Non-pigmented ciliary epithelial cell (primary cell): ENCODE measurements at places on chromosomes 12 and 14.

DNA sequence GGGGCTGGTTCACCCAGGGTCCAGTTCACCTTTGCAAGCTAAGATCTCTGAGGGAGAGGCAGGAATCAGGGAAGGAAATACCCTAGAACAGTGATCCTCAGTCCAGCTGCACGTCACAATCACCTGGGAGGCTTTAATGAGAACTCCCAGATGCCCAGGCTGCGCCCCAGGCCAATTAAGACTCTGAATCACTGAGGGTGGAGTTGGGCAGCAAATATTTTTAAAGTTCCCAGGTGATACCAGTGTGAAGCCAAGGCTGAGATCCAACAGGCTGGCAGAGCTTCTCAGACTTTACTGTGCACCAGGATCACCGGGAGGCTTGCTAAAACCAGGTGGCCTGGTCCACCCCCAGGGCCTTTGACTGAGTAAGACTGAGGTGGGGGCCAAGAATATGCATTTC, 23.8 kb downstream of the MYL2 start:
- DNase-seq: no peak

DNA sequence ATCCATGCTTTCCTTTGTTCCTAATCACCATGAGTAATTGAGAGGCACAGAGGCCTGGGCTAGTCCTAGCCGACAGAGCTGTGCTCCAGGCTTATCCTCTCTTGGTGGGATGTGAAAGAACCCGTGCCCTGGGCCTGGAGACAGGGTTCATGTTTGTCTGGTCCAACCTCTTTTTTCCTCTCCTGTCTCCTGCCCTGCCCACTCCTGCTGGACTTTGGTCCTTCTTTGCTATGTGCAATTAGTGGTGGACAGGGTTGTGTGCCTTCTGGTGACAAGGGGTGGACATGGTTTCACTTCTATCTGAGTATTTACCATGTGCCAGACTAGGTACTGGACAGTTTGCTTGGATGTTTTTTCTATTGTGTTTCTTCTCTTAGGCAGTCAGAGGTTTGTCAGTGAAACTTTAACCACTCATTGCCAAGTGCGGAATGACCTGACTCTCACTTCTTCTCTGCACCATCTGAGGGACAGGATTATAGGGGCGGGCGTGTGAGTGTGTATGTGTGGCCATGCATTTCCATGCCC, 126.1 kb downstream of the SMOC1 start:
- no peak for DNase-seq

DNA sequence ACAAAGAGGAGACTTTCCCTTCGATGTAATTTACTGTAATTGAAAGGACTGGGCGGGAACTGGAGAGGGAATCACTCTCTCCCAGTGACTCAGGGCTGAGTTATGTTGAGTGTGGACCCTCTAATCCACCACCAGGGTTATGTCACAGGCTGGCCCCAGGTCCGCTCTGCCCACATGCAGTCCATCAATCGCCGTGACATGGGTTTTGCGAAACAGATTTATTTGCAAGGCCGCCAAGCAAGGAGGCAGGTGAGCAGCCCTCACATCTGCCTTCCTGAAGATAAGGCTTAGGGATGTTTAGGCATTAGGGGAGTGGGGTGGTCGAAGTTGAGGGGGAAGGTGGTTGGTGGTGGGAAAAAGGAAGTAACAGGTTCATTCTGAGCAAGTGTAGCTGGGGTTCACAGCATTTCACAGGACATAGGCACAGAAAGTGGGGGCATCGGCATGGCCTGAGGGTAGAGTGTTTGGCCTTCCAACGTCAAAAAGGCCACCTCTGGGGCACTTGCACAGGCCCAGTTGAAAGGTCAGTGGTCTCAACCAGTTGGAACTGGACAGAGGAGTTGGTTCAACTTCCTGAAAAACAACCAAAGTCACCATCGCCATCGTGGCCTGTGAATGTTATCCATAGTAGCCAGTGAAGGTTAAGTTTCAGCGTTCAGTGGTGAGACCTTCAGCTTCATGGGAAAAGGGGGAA, 66.9 kb downstream of the DNAH10 start:
- no peak for DNase-seq

GRCh38 chr14:104596927-104597351, 7.6 kb downstream of the TMEM179 start:
- DNase-seq: no peak

DNA sequence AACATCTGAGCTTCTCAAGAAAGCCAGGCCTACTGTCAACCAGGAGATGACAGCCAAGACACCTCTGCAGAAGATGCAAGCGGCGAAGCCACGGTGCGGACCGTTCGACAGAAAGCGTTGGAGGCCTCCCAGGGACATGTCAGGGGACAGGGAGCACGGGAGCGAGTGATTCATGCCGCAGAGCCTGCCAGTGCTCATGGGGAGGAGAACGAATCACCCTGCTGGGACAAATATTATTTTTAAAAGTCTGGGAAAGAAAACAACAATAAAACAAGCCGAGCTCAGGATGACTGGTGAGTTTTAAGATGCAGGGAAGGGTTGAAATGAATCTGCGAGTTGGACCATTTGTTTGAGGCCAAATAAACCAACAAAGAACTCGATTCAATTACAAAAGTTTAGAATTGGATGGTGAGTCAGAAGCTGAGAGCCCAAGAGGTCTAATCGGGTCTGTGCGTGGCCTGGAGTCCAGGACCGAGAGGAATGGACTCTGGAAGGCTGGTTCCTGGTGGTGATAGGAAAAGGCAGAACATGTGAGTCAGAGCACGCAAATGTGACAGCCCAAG, 91.0 kb downstream of the RBM19 start:
- no peak for DNase-seq
